ENCODE measurements at places on chromosomes 11 and 22. TPM values are rescaled to one million over a fixed set of nuclear protein-coding genes. Genes with fewer than 3 reads are reported as not detected.

- no peak for DNase-seq
Observed at GRCh38 chr11:72609045-72609444, 65.2 kb downstream of the PDE2A start.

- DNase-seq: no peak
Observed at GRCh38 chr11:102568851-102569250, 38.3 kb upstream of the MMP7 start.

GRCh38 chr11:22984045-22984444 lies 123.8 kb upstream of the CCDC179 start:
- no peak for DNase-seq

- DNase-seq: no peak
Observed at GRCh38 chr22:37237371-37238268, 6.4 kb downstream of the RAC2 start.

- no peak for DNase-seq
Observed at GRCh38 chr11:45576461-45577215, 88.8 kb downstream of the CHST1 start.

DNA sequence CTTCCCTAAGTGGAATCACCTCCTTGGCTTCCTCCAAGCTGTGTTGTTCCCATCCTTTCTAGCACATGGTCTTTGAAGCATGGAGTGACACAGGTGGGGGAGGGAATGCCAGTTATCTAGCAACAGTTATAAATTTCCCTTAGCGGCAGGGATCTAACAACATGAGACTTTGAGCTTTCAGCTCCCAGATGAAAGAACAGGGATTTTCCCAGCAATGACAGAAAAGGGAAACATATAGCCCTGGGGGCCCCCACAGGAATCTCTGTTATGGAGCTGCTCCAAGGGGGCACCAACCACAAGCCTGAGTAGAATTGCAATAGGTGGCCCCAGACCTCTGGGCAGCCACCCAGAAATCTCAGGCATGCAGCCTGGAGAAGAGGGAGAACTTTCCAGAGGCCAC lies 163.0 kb downstream of the GRIK4 start:
- no peak for DNase-seq

DNA sequence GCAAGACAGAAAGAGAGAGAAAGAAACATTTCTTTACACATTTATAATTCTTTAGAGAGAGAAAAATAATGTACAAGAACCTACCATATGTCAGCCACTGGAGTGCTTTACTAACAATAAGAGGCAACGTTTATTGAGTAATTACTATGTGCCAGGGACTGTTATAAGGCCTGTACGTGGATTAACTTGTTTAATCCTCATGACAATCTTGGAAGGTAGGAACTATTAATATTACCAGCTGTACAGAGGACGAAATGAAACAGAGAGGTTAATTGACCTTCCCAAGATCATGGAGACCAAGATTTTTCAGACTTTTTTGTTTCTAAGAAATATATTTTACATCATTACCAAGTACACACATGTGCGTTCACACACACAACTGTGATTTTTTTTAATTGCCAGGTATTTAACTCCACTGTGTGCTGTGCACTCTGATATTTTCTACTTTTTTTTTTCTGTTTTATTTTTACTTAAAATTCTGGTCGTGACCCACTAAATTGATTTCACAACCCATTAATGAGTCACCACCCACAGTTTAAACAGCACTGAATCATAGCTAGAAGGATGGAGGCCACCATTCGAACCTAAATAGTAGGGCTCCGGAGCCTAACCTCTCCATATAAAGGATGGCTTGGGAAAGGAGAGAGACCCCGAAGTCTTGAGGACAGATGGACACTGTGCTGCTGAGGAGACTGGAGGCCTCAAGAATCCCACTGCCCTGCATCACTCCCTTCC lies 21.4 kb downstream of the CREB3L1 start:
- peak; percentile 42 for DNase-seq

DNA sequence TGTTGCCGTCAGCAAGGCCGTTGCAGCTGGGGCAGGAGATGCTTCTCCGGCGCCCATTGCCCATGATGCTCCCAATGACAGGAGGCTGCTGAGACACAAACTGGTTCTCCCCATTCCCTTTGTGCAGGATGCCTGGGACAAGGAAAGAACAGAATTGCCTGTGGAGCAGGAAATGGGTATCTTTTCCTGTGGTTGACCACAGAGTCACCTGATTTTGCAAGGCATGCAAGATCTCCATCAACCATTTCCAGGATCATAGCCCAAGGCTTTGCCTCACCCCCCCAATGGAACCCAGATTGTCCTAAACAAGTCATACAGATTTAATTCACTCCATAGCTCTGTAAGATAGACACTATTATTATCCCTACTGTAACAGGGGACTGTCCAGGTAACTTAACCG lies 148.1 kb upstream of the NARS2 start:
- no peak for DNase-seq

DNA sequence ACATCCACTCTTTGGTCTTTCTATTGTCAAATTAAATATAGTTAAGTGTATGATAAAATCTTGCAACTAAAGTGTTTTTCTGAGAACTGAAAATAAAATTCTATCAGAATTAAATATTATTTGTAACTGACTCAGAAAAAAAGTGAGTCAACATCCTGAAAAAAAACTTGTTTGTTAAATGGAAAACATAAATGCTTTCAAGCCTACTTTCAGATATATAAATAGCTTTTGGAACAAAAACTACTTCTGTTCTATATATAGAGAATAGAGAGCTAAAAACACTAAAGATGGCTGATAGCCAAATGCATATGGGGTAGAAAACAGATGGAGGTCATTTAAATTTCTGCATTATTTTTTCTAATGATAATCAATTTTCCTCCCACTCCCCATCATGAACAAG lies 61.8 kb downstream of the PIK3C2A start:
- no peak for DNase-seq

- no peak for DNase-seq
Observed at GRCh38 chr22:27987557-27987956, 68.5 kb upstream of the PITPNB start.

DNA sequence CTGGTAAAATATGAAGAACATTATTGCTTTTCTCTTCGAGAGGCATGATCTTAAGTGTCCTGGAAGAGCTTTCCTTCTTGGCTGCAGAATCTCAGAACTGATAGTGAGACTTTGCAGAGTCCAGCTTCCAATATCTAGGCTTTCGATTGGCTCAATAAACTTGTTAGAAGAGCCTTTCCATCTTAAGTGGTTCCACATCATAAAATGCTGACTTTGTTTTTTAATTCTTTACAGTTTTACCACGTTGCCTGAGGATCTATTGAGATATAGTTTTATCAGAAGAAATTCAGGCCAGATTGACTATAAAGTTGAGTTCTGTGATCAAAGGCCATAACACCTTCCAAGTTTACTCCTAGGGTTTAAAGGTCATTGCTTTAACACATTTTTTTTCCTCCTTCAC lies 15.6 kb upstream of the DNAJB7 start:
- DNase-seq: no peak

DNA sequence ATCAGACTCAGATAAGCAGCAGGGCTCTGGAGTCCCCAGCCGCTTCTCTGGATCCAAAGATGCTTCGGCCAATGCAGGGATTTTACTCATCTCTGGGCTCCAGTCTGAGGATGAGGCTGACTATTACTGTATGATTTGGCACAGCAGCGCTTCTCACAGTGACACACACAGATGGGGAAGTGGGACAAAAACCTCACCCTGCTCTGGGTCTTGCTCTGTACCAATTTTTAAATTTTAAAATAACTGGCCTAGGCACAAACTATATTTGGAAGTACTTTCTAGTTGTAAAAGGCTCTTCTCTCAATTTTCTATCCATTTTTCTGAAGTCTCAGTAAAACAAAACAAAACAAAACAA lies 131.7 kb downstream of the VPREB1 start:
- no peak for DNase-seq

DNA sequence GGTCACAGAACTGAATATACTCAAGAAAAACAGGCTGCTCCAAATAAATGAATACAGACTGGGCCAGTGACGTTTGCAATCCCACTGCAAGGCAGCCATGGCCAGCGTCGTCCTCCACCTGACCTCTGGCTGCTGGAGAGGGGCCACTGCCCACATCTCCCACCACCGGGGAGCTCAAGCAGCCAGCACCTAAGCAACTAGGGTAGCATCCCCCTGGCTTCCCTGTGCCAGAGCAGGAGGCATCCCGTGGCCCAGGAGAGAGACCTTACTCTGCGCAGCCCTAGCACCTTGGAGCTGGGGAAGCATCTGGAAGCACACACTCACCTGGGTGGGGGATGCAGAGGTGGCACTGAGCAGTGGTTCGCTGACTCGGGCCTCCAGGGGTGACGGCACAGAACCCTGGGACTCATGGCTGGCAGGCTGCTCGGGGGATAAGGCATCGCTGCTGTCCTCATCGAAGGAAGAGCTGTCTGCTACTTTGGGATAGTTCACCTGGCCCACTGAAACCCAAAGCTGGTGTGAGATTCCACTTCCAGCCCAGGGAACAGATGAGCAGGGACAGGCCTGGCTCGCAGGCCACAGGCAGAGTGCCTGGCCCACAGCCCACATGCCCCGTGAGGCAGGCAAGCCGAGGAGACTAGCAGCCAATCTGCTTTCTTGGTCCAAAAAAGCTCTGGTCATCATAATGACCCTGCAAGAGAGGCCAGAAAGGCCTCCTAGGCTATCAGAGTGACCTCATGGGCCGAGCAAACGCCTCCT lies 53.7 kb downstream of the SGSM3 start:
- no peak for DNase-seq

- DNase-seq: no peak
Observed at GRCh38 chr11:63937713-63938478, 906 bp upstream of the NAA40 start.

DNA sequence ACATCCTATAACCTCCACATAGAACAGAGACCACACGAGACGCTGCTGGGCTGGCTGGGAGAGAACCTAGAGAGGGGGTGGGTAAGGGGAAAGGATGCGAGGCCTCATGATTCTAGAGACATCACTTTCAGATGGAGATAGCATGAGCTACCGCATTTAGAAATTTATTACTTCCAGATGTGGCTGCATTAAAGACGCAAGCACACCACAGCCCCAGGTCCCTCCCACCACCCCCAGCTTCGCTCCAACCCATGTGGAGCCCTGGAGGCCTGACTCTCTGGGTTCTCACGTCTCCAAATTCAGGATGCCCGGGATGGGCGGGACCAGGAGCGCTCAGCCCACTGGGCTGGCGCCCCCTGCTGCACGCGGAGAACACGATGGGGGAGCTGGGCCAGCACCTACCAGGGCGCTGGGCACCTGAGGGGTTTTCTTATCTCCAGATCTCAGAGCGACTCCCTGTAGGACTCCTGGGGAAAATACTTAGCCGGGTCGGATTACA lies 13.6 kb downstream of the MRPL21 start:
- peak; percentile 11 for DNase-seq

DNA sequence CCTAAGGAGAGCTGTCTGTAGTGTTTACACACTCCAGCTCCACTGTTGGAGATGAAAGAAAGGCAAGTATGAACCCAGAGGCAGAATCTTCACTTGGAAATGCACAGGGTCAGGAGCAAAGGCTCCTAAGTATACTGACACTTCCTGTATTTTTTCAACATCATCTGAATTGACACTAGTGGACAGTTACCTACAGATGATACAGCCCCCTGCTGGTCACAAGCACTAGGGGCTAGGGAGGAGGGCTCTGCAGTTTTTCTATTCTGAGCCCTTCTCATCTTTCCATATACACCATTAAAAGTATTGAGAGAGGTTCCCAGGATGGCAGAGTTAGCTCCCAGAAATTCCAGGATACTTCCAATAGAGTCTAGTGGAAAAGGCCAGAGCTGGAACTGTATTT lies 290.3 kb upstream of the API5 start:
- peak; percentile 65 for DNase-seq

DNA sequence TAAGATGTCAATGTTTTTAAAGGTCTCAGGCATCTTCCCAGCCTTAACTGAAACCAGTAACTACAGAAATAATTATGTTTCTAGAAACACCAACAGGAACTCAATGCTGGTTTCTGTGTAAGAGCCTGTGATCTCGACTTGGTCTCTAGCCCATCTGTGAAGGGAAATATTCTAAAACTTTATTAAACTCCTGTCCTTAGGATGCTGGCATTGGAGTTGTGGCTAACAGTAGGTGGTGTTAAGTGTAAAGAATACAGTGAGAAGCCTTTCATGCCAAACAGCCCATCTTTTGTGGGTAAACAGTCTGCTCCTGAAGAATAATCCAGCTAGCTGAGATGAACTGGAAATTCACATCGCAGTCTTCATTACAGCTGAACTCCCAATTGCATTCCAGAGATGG lies 133.2 kb downstream of the ADAMTS15 start:
- DNase-seq: no peak

DNA sequence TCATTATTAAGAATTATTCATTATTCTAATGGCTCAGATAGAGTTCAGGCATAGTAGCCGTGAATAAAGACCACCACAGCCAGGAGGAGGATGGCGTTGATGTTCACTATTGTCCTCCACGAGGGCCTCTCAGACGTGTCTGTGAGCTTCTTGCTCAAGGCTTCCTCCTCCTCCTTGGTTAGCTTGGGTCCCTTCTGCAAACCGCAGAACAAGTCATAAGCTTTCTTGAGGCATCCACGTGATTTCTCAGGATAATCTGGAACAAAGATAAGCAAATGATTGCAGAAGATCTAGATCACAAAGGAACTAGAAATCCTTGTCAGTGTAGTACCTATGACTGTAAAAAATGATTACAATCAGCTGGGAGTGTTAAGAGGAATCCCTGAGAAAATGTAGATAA lies 13.6 kb upstream of the RFPL2 start:
- DNase-seq: no peak

GRCh38 chr22:39662686-39663052 lies 92.1 kb downstream of the CACNA1I start:
- DNase-seq: no peak

DNA sequence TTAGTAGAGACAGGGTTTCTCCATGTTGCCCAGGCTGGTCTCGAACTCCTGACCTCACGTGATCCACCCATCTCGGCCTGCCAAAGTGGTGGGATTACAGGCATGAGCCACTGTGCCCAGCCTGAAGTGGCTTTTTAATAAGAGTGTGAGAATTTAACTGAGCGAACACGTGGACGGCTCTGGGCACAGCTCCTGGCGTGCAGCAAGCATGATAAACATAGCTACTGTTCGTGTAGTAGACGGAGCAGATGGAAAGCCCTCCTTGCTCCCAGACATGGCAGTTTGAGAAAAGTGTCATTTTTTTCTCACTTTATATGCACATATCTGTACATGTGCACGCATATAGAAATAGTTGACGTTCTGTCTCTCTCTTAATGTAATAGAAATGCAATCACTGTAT lies 7.0 kb downstream of the EMID1 start:
- no peak for DNase-seq

Gene MS4A4E
- 0.43 TPM for total RNA-seq

Gene MUC15
- total RNA-seq: 0.28 TPM

Gene FOSL1
- 140 TPM for total RNA-seq

Gene LMO2
- total RNA-seq: 0.05 TPM

Gene RASGRP2
- total RNA-seq: not detected
